ENCODE measurements at places on chromosomes 1 and 21.

- no peak for DNase-seq
These were observed 56.2 kb upstream of the EDEM3 start for GRCh38 chr1:184810735-184811343.

DNA sequence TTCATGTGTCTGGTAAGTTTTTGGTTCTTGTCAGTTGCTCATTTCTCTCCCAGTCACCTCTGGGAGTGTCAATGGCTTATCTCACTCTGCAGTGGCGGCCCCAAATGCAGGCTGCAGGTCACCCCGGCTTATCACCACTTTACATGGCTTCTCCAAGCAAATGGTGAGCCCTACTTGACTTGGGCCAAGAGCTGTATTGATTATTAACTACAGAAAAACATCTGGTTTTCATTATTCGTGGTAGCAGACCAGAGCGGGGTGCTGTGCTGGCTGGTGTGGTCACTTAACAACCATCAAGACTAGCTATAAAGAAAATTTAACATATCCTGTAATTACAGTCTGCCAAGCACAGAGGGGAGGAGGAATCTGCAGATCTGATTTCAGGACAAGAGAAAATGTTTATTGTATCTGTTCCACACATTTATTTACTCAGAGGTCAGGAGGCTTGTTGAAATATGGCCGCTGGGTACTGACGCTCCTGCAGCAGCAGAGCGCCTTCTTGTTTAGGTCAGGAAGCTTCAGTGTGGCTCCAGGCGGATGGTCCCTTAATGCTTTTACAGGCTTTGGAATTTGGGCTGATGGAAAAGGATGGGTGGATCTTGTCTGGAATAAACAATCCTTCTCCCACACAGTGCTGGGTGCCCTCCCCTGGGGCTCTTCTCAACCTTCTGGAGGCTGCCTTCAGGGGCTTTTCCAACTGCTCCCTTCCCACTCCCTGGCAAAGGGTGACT, 87.8 kb downstream of the HLX start:
- no peak for DNase-seq

DNA sequence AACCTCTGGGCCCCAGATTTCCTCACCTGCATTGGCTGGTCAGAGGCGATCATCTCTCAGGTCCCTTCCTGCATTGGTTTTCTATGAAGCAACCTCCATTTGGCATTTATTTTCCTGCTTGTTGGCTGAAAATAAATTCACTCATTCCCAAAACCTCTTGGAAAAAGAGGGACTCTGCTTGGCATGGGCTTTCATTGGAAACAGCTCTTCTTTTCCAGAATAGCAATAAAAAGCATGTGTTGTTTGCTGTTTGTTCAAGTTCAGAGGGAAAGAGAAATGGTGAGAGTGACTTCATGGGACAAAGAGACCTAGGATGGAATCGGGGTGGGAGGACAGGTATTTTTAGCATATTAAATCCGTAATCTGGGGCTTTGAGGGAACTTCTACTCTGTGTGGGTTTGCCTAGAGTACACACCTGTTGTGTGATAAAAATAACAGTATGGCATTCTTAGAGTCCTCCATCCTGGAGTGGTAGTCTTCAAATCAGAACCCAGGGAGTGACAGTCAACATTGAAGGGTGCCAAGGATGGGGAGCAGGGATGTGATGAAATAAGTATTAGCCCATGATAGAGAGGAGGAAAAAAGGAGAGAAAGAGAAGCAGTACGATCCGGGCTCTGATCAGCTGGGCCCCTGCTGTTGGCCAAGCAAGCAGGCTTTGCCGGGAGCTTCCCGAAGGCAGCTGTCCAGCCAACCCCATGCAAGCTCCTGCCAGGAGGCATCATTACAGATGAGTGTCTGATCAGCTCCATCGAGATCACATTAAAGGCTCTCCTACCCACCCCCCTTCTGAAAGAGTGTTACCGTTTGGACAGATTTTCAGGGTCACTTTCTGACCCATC, 131.9 kb upstream of the NFIA start:
- no peak for DNase-seq

DNA sequence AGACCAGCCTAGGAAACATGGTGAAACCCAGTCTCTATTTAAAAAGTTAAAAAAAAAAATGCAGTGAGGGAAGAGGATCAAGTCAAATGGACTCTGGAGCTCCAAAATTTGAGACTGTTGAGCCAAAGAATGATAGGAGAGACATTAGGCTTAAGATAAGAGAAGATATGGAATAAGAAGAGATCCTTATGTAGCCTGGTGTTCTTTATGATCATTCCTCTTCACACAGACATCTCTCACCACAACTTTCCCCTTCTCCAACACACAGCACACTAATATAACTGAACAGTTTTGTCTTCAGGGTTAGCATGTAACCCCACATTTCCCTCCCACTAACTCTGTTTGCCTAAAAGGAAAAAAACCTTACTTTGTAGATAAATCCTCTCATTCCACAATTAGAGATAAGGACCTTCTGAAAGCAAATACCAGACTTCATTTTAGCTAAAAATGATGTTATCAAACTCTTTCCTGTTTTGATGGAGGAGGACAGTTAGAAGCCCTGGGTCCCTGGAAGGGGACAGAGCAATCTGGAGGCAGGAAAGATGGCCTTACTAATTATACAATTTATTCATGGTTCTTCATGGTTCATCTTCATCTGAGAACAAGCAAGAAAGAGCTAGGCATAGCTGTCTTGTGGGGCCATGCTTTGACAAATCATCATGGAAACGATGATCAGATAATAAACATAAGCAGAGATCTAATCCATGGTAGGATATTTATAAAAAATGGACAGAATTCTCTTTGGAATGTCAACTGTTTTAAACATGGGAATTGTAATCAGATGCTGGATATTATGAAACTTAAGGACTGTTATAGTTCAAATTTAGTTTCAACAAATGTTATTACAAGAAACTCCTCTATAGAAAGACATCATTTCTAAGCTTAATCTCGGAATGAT, 96.7 kb upstream of the S1PR1 start:
- DNase-seq: no peak

GRCh38 chr1:117179471-117179870, 31.3 kb downstream of the VTCN1 start:
- DNase-seq: no peak

- DNase-seq: no peak
These were observed 30.1 kb downstream of the RGS5 start for GRCh38 chr1:163172596-163172995.

DNA sequence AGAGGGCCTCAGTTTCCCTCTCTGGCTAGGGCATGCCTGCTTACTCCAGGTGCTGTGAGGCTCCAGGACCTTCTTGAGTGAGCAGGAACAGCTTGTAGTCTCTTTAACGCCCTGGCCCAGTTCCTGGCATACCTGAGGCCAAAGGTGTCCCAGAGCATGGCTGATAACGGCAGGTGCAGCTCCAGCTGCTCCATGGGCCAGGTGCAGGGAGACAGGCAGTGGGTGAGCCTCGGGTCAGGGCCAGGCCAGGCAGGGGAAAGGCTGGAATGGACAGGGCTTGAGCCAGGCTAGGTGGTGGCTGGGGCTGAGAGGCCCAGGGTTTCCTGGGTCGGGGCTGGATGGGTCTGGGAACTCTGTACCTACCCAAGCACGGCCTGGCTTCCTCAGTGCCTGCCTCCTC, 18.3 kb downstream of the EDN2 start:
- no peak for DNase-seq

DNA sequence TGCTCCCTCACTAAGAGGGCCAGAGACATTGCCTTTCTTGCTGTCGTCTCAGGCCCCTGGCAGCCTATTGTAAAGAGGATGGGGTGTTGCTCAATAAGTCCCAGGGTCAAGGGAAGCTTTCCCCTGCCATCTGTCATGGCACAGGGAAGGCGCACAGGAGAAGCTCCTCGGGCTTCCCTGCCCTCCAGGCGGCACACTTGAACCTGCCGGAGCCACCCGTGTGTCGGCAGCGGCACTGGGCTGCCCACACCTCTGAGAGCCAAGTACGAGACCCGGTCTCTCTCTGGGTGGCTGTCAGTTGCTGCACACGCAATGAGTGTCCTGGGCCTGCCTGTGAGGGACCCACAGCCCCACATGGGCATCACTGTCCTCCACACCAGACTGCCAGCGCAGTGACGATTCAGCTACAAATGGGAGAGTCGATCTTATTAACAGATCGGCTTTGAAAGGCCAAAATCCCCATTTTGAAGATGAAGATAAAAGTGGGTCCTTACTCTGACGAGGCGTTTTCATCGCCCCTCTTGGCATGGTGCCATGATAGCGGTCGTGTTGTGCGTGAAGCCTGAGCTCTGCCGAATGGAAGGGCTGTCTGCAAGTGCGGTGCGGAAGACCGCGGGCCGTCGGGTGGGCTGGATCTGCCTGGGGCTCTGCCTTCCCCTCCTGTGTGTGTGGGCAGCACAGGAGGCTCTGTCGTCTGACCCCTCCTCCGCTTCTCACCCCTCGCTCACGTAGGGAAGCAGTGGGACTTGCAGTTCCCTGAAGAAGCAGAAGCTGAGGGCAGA, 29.2 kb upstream of the PDXK start:
- no peak for DNase-seq

DNA sequence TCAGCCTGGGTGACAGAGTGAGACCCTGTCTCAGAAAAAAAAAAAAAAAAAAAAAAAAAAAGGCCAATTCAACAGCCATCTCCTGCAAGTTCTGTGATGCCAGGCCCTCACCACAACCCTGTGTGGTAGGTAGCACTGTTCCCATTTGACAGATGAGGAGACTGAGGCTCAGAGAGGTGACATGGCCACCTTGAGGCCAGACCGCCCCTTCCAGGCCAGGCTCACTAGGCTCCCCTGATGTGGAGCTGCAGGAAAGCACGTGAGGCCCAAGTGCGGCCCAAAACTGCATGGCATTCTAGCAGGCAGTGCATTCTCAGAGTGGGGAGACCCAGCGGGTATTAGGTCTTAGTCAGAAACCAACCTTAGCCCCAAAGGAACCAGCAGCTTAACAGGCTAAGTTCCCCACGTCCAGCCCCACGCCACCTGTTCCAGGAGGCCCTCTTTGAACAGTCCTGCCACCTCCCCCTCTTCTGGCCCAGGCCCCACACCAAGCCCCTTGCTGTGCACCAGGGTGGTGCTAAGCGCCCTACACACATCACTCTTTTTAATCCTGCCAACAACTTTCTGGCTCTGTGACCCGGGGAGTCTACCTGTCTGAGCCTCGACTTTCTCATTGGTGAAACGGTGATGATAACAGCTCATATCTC, 11.7 kb upstream of the ECE1 start:
- DNase-seq: no peak

DNA sequence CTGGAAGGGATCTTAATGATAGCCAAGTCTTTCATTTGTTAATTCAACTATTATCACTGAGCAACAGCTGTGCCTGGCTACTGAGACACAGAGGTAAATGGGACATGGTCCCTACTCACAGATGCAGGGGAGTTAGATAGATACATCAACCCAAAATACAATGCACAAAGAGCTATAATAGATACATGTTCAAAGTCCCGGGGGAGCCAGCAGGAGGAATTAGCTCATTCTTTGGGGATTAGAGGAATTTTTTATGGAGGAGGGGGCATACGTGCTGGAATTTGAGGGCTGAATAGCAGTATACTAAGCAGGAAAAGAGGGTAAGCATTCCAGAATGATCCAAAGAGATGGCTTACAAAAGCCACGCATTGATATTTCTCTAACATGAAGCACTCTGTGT, 34.6 kb downstream of the C8B start:
- no peak for DNase-seq

DNA sequence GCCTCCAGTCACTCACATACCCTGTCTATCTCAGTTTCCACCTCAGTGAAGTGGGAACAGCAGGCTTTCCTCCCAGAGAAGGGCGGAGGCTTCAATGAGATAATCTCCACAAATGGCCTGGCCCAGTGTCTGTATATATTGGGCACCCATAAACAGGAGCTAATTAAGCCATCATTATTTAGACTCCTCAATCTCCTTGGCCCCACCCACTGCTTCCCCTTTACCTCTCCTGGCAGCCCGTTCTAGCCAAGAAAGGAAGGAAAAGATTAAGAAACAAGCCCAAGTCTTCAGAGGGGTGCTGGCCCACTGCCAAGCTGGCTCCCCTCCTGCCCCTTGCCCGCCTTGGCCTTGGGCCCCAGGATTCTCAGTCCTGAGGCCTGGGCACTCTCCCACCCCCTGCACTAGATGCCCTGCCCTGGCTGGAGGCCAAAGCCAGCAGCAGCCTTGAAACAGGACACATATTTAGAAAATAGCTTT, 15.9 kb upstream of the EPB41 start:
- DNase-seq: no peak

- DNase-seq: peak; percentile 57
These were observed at the start of gene NADK for GRCh38 chr1:1777950-1778662. Gene NADK, minus strand, starts transcription at chr1:1778470. Its CDS starts 13,064 bp downstream, at chr1:1765406.

DNA sequence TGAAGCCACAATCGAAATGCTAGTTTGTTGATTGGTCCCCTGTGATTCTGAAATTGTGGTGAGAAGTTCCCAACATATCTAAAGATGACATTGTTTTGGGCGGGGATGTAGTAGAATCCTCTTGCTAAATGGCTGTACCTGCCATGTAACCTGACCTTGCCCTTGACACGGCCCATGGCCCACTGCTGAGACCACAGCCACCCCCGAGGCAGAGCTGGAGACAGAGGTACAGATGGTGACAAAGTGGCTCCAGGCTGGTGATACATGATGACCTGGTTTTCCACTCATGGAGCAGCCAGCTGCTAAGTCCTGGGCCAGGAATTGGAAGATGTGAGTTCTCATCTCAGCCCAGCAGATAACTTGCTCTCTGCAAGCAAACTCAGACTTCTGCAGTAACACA, 226.5 kb downstream of the FOXD2 start:
- DNase-seq: no peak

- DNase-seq: no peak
These were observed 299.1 kb upstream of the NRIP1 start for GRCh38 chr21:15363921-15364320.

DNA sequence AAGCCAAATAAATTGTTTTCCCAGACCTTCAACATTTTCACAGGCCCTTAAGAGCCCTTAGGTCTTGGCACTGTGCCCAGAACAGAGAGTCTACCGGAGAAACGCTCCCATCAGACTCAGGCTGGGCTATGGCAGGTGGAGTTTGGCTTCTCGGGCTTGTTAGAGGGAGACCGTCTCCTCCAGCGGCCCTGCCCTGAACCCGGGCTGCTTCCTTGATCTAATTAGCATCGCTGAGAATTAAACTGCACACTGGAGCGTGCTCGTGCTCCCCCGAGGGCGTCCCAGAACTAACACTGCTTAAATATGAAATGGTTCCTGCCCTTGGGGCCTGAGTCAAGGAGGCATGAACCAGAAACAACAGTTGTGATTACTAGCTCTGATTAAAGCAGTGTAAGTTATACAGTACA, 634.4 kb downstream of the MATN1 start:
- no peak for DNase-seq

- DNase-seq: peak; percentile 70
These were observed 15.2 kb downstream of the LRRN2 start for GRCh38 chr1:204670152-204670927.

- DNase-seq: peak; percentile 69
These were observed 17.9 kb downstream of the MTX1 start for GRCh38 chr1:155226188-155226909.
